ENCODE measurements at places on chromosomes 7 and 10.
A peak's percentile ranks its signal among the peaks of the same experiment; 100 is the strongest.

GRCh38 chr7:38311329-38311937 lies 38.0 kb upstream of the TARP start:
- no peak for DNase-seq

DNA sequence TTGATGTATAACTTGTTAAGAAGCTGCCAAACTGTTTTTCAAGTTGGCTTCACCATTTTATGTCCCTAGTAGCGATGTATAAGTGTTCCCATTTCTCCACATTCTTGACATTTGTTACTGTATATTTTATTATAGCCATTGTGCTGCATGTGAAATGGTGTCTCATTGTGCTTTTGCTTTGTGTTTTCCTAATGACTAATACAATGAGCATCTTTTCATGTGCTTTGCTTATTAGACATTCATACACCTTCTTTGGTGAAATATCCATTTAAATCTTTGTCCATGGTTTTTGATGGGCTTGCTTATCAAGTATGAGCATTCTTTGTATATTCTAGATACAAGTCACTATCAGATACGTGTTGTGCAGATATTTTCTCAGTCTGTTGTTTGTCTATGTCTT lies 203.0 kb downstream of the CCSER2 start:
- DNase-seq = no peak

DNA sequence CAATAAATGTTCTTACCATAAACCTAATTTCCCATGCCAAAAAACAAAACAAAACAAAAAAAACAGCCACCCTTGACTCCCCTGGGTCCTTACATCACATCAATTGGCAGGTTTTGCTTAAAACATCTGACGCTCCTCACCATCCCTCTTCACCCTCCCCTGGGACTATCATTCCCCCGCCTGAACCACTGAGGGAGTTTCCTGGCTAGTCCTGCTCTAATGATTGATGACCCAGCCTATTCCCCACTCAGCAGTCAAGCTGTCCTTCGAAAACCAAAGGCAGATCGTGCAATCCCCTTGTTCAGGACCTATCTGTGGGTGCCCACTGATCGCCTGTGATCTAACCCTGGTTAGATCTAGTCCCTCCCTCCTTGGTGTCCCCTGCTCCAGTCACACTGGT lies 11.2 kb upstream of the FRMPD2 start:
- DNase-seq = no peak

DNA sequence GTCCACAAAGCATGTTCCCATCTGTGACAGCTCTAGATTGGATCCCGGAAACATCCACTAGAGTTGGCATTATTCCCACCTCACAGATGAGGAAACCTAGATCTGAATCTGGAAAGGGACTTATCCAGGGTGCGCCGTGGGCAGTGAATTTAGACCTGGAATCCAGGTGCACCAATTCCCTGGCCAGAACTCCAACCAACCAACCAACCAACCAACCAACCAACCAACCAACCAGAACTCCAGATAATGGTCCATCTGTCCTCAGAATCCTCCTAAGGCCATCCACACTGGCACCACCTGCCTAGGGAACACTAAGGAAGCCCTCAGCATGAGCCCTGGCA lies 42.0 kb upstream of the ZMIZ1 start:
- DNase-seq = no peak

DNA sequence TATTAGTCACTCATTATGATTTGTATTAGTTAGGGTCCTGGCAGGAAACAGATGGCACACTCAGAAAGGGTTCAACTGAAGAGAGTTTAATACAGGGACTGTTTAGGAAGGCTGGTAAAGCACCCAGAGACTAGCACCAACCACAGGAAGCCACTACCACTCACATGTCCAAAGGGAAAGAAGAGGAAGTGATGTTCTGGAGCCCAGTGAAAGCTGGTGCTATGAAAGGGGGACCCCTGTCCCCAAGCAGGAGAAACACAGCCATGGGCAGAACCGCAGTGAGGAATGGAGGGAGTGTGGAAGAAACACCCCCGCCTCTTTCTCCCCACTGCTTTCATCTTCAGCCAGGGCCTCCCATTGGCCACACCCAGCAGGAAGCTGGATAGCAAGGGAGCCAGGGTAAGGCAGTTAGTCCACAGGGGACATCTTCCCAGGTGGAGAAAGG lies 3.2 kb upstream of the VSIR start:
- no peak for DNase-seq

DNA sequence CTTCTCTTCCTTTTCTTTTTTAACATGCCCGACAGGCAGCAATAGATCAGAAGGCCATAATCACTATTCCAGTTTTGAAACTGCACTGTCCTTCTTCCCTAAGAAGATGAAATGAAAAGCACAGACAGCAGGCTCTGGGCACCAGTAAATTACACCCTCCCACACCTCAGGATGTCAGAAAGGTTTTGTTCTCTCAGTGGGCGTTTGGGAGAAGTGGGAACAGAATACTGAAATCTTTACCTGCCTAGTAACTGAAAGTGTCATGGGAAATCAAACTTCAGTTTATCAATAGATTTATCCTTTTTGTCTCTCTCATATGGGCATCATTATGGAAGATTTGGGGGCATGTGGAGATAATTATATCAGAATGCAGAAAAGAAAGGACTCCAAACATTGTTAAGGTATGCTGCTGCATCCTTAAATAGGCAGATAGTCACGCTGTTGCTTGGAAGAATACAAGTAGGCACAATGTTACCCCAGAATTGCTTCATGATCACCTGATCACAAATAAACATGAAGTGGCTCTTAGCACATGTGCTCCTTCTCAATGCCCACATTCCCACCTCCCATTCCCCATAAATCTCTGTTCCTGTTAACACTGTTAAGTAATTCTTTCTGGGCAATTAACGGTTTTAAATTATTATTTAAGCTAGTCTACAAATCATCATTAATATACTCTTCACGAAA lies 113.3 kb downstream of the DOCK4 start:
- no peak for DNase-seq

DNA sequence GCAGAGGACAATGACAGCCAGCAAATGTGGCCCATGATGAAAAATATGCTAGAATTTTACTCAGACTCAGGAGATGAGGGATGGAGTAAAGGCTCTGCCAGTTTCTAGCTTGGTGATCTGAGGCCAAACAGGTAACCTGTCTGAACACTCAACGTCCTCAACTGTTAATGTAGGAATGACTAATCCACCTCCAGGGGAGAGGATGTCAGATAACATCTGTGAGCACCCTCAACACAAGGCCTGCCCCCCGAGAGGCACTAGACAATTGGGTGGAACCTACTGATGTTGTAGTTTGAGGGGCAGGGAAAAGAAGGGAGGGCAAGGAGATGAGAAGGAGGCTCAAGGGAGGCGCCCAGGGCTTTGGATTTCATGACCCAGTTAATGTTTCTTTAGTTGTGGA lies 445.1 kb downstream of the PLXNA4 start:
- no peak for DNase-seq

GRCh38 chr10:49091450-49092210 lies 23.7 kb downstream of the VSTM4 start:
- no peak for DNase-seq

DNA sequence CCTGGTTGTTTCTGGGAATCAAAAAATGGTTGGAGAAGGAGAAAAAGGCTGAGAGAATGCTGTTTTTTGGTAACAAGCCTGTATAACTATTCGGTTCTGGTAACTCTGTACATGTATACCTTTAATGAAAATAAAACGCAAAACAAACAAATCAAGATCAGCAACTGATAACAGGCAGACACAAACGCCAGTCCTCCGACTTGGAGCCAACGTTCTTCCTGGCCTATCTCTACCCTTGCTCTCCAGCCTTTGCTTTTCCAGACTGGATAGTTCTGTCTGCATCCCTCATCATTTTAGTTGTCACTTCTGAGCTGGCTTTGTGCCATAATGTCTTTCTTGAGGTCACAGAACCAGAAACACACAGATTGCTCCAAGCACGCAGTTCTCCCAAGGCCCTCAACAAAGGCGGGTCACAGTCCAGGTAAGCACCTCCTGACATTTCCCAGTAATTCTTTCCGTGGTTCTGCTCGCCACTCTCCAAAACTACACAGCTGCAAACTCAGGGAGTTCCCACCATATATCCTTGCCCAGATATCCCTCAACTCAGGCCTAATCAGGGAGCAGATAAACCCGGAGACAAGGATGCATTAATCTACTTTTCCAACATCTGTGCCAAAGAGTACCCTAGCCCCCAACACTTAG lies 20.2 kb downstream of the HIP1 start:
- peak; percentile 51 for DNase-seq

- no peak for DNase-seq
Measured at GRCh38 chr7:68279827-68280400, 1283.3 kb downstream of the TYW1 start.

DNA sequence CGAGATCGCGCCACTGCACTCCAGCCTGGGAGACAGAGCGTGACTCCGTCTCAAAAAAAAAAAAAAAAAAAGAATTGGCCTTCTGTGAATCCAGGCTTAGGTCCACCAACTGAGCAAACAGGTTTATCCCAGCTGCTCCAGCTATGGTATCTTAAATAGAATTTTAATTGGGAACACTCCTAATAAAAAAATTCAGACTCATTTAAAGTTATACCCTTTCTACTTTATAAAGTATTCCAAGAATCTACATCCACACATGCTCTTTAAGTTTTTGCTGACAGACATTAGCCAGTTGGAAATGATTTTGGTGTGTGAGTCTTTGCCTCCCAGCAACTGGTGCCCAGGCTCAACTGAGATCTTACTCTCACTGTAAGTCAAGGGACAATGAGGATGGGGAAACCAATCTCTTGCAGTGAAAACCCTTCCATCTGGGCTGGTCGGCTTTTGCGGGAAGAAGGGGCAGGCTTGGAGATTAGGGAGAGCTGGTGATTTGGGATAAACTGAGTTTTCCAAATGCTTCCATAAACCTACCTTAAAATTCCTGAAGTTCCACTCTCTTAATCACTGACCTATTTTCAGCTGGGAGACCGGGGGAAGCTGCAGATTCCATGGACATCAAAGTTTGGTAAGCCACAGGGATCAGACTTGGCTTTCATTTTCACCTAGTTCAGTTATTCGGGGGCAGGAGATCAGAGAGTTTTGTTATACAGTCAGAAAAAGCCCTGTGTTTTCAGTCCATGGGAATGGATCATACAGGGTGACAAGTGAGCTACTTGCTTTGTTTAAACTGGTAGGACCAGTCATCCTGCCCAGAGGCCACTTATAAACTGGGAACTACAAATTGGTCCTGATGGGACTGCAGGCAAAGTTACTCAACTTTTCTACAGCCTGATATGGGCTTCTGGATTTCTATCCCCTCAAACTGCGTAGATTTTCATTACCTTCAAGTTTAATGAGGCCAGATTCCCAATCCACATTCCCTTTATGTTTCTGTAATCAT lies 89.3 kb upstream of the ZNF746 start:
- peak; percentile 91 for DNase-seq

DNA sequence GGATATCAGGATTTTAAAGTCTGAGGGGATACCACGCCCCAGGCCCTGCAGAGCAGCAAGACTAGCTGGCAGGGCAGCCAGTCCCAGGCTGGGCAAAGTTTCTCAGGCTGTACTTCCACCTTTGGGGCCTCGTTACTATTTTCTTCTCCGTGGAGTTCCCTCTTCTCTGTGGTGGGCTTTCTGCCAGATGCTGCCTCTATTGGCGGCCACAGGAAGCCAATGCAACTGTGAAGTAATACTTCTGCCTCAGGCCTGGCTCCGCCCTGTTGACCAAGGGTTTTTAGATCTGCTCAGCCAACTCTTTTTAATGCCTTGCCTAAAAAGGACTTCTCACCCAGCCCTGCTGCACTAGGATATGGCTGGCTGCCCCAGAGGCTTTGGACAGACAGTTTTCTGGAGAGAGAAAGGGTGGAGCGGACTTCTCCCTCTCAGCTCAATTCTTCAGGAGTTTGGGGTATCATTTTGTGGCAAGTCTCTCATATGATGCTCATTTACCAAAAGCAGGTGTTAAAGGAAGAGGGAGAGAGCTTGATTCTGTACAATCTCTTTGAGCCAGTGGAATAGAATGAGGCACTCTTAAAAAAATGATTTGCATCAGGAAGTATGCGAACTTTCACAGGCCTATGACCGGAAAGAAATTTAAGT lies 67.4 kb downstream of the HHEX start:
- DNase-seq = peak; percentile 82

GRCh38 chr7:157685430-157686284 lies 348.9 kb downstream of the DNAJB6 start:
- no peak for DNase-seq

- no peak for DNase-seq
Measured at GRCh38 chr7:157715071-157715937, 378.5 kb downstream of the DNAJB6 start.

DNA sequence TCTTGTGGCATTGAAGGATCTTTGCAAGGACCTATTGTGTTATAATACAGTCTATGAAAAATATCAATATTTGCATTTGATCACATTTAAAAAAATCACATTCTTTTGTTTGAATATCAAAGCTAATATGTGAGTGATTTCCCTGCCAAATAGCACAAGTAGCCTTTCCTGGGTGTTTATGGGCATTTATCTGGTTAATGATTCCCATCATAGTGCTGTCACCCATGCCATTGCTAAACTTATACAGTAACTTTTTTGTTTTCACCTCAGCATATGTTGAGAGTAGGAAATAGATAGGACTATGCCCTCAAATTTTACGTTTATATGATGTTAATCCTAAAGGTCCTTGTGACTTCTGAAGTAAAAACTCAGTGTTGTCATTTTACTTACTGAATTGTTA lies 136.9 kb downstream of the CFTR start:
- no peak for DNase-seq

GRCh38 chr10:70119623-70120022 lies 13.0 kb downstream of the AIFM2 start:
- peak; percentile 21 for DNase-seq

DNA sequence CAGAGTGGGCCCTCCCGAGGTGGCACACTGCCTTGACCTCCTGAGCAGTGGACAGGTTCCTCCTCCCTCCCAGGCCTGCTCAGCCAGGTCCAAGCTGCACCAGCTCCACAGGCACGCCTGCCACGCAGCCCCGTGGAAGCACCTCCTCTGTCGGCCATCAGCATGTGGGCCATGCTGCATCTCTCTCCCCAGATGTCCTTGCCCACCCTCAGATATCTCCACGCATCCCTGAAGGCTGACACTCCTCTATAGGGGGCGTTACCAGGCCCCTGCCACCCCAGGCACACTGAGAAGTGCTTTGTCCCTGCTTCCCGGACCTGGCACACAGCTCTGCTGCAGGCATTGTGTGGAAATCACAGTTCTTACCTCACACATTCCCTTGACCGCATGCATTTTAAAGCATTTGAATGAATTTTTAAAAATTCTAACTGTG lies 598.5 kb downstream of the SDK1 start:
- no peak for DNase-seq

DNA sequence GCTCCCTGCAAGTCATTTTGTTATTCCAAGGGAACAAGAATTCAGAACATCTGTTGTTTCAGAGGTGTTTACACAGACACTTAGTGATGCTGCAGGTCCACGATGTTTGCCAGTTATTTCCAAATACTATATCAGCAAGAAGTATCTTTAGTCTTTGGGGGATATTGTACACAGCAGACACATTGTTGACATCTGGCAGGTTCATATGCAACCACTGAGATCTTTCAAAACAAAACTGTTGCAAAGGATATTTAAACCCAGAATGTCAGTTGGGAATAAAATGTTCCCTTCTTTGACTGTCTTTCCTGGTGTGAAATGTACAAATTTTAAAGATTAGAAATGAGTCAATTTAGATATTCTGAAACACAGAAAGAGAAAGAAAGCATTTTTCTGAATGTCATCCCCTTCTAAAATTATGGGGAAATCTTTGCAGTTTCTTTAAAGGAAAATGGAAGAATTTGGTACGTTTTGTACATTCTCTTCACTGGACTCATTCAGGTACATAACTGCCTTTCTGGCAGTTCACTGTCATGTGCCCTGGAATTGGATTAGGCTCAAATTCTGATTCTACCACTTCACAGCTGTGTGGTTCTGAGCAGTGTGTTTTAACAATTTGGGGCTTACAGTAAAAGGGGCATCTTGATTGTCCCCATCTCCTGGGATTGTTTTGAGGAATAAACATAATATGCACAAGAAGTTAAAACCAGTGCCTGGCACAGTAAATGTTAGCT lies 40.3 kb upstream of the CELF2 start:
- no peak for DNase-seq

Data from LNCaP clone FGC (cell line).